NCI-H2081 (cell line): ENCODE measurements at places on chromosomes 5 and 9.

- no peak for DNase-seq
Observed at GRCh38 chr5:56569566-56569965, 245.8 kb upstream of the MAP3K1 start.

GRCh38 chr9:30075451-30076199 is 2308.8 kb upstream of the ACO1 start:
- DNase-seq, result no peak

DNA sequence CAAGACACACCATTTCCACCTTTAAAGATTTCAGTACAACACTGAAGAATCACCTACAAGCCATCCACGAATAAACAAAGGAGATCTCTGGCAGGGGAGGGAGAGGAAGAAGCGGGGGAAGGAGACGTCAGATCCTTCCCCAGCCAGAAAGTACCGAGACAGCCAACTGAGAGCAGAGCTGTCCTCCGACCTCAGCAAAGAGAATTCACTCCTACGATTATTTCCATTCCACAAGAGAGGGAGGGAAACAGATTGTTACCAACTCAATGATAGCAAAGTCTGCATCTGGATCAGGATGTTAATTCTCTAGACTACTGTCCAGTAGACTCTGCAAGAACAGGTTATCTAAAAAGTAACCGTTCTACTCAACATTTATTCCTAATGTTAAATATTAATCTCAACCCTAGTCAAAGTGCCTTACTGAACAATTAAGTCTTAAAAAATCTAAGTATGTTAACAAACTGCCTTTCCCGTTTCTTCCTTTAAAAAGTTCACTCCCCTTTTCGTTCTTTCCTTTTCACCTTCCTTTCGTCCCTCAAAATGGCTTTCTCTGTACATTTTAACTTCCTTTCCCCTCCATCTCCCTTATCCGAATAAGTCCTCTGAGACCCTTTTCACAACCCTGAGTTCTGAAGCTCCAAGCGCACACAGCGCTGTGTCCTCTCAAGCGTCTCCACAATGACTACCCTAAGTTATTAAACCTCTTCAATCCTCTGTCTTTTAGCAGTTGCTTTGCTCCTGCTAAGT is 1.4 kb downstream of the CHD1 start:
- peak; percentile 33 for DNase-seq

- DNase-seq, result no peak
Observed at GRCh38 chr5:135367076-135367475, 32.0 kb downstream of the MACROH2A1 start.

DNA sequence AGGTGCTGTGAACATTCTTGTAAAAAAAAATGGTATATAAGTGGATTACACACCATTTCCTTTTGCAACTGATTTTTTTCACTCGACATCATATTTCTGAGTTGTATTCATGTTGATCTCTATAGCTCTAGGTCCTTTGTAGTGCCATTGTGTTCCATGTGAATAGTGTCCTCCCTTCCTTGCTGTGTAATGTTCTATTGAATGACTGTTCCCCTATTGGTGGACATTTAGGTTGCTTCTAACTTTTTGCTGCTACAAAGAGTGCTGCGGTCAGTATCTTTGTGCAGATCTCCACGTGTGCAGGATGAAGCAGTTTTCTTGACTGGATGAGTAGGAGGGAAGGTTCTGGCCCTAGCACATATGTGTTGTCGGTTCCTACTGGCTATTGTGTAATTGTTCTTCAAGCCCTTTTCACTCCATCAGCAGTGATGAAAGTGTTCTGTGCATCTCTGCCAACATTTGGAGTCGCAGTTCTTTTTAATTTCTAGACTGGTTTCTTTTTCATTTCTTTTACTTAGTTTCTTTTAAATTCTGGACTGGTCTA is 20.2 kb downstream of the DAB2IP start:
- DNase-seq, result no peak

GRCh38 chr5:7261049-7261448 is 134.9 kb upstream of the ADCY2 start:
- DNase-seq, result peak; percentile 64

GRCh38 chr9:133979273-133979920 is 12.7 kb downstream of the VAV2 start:
- no peak for DNase-seq

DNA sequence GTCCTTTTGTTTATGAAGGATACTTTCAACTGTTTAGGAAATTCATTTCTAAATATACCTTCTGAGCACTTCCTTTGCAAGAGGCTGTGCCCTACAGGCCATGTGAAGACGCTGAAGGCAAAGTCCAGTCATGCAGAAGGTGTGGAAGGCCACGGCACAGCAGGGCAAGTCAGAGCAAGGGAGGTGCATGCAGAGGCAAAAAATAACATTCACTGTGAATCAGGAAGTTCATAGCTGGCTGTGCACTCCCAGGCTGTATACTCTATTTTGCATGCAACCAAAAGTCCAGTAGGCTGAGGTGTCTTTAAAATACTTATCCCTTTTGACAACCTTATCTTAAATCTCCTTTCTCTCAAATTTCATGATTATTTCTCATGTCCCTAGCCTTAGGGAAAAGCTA is 50.3 kb downstream of the GNAQ start:
- peak; percentile 10 for DNase-seq

DNA sequence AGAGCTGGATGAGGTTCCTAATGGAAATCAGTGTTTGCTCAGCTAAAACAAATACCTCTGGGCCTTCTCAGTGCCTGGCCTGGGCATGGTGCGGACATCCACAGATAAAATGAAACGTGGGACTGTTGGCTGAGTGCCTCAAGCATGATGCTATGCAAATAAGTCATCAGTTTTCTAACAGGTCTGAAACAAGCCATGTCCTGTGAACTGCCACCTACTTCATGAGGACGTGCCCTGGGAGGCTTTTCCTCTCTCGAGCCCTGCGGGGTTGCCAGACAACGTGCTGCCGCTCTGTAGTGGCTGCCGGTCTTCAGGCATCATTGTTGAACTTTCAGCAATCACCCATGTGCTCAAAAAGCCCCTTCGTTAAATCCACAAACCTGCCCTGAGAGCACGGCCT is 240.4 kb upstream of the IRX2 start:
- DNase-seq, result no peak

DNA sequence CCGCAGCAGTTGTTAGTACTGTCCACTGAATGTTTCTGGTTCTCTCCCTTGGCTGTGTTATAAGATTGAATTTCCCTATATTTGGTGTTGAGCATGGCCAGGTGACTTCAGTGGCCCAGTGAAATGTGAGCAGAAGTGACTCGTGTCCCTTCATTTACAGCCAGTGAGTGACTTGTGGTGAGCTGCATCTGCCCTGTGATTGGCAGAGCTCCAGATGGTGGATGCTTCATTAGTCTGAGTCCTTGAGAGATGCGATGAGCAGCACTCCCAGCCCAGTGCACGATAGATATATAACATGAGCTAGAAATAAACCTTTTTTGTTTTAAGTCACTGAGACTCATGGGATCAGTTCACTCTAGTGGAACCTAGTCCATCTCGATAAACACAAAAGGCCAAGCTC is 19.3 kb downstream of the PCSK5 start:
- DNase-seq, result no peak

- no peak for DNase-seq
Observed at GRCh38 chr9:134487066-134487710, 154.4 kb upstream of the COL5A1 start.

DNA sequence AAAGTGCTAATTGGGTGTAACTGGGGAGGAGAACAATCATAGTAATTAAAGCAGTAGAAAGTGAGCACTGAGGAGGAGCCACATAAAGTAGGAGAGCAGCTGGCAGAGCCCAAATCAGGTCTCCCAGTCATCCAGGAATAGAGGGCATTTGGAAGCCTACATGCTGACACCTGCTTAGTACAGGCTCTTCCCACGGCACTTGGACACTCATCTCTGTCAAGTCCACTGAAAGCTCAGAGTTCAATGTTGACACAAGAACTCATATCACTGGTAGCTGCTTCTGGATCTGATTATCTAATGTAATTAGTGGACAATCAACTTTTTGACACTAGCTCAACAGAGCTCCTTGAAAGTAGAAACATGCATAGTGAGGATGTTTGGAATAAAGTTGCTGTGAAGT is 45.9 kb upstream of the PCSK1 start:
- no peak for DNase-seq

DNA sequence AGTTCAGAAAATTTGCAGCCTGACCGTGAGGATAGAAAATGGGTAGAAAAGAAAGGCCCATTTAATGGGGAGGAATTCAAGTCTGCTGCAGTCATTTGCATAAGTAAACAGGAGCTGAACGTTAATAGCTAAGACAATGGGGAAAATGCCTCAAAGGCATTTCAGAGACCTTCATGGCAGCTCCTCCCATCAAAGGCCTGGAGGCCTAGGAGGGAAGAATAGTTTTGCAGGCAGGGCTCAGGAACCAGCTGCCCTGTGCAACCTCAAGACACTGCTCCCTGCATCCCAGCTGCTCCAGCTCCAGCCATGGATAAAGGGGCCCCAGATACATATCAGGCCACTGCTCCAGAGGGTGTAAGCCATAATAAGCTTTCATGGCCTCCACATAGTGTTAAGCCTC is 32.2 kb upstream of the CDH18 start:
- DNase-seq, result no peak

DNA sequence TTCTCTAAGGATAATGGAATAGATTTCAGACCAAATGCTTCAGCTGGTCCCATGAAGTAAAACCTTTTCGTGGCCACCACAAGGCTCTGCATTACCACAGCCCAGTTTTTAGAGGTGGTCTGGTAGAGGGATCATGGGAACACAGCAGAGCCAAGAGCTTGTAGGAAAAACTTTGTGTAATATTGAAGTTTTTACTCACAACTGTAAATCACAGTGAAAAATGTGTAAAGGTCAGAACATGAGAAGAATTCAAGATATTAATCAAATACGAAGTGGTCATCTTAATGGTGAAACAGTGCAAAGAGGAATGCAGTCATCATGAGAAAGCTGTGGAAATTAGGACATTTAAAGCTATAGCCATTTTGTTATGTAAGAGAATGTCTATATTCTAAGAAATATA is 197.5 kb downstream of the NPR3 start:
- DNase-seq, result no peak

DNA sequence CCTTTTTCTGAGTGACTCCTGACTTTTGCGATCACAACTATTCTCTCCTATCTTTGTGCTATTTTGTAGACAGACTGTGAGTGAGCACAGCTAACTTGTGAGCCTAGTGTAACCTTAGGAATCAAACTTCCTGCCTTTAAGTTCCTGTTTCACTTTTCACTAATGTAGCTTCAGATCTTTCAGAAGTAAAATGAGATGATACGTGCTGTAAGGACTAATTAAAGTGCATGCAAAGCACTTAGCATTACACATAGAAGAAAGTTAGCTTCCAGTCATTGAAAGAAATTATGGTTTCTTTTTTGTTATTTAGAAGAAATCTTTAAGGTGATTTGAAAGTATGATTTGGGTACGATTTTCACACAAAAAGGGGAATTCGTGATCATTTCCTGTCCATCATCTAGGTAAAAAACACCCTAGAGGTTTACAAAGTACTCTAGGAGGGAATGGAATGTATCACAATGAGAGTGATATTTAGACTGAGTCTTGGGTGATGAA is 122.7 kb downstream of the ST8SIA4 start:
- DNase-seq, result no peak

DNA sequence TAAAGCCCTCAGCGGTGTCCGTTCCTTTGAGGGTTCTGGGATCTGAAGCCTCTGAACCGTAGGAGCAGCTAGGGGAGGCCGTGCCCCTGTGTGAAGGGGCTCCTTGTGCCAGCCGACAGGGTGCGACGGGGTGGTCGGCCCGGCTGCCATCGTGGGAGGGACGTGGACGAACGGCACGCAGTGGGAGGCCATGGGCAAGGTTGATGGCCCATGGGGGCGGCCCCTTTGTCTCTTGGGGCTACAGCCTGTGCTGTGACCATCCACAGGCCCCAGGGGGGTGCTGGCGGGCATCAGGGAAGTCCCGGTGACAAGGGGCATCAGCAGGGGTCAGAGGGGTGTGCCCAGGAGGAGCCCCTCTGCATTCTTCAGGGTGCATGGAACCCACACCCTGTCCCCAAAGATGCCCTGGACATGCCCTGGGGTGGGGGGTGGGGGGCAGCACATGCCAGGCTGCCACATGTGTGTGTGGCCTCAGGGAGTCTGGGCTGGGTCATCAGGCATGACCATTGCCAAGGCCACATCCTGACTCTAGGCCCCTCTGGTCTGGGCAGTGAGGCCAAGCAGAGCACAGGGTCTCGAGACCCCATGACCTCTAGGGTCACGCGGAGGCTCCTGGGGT is 49.6 kb upstream of the CACNA1B start:
- no peak for DNase-seq

GRCh38 chr5:1883120-1883924 is 597 bp upstream of the IRX4 start:
- DNase-seq, result no peak

- DNase-seq, result no peak
Observed at GRCh38 chr9:134638502-134639090, 3.0 kb upstream of the COL5A1 start.

DNA sequence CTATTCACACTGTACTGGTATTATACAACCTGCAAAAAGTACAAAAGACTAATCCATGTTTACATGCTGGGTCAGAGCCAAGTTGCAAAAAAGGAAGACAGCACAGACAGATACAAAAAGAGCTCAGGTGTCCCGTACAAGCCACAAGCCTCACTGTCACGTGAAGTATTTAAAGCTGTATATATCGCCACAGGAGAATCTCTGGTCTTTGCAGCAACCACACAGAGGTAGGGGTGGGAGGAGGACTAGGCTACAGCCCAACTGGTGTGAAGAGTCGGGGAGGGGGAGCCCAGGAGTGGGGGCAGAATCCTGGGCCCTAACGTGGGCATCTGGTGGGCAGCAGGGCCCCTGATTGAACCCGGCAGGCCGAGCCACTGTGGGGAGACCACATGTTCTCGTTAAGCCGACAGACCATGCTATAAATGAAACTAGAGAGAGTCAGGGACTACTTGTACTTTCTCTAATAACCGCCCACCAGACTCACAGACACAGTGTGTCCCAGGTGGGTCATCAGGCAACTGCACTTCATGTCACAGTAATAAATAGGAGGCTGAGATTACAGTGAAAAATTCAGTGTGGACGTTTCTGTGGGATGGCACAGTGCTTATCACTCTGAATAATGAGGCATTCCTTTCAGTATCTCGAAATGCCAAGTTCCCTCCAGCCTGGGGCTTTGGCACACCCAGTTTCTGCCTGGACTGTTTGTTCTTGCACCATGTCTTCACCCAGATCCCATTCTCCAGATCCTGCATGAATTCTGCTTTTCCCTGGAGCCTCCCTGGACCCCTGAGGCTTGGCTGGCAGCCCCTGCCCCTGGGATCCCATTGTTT is 79.3 kb upstream of the SH3PXD2B start:
- DNase-seq, result no peak

DNA sequence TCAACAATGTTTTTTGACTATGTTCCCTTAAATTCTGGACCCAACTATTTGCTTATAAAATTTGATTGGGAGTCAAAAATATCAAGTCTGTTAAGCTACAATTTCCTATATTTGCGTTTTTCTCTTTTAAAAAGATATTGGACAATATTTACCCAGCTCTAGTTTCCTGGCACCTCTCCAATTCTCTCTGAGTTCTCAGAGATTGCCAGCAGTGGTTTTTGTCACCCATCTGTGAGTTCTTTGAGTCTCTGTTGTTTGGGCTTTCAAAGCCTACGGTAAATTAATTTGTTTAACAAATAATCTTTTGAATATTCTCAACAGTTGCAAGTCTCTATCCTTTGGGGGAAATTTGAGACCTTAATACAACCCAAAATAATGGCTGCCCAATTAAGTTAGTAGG is 174.2 kb upstream of the PUM3 start:
- peak; percentile 78 for DNase-seq

GRCh38 chr9:1083325-1083913 is 33.3 kb downstream of the DMRT2 start:
- DNase-seq, result no peak
